ENCODE measurements at places on chromosomes 4 and X.

GRCh38 chrX:40268188-40268520 lies 170.4 kb upstream of the BCOR start:
- no peak for DNase-seq

GRCh38 chrX:6980981-6981380 lies 166.5 kb upstream of the STS start:
- DNase-seq, result no peak

- DNase-seq, result no peak
Observed at GRCh38 chr4:57333684-57334083, 223.5 kb upstream of the IGFBP7 start.

- DNase-seq, result no peak
Observed at GRCh38 chrX:101395789-101396188, 5.0 kb downstream of the RPL36A start.

DNA sequence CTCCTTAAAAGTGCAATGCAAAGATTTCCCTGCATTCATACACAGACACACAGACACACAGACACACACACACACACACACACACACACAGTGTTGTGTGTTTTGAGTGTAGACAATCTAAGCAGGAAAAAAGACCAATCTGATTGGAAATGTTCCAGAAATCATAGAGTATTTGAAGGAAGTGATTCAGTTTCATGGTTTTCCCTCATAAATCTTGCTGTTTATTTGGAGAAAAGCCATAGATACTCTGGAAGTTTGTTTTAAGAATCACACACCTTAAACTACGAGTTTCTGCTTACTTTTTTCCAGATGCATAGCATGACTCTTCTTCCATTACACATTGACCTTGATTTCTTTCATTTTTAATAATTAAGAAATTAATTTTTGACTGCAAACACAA lies 298.5 kb upstream of the BMP3 start:
- no peak for DNase-seq

DNA sequence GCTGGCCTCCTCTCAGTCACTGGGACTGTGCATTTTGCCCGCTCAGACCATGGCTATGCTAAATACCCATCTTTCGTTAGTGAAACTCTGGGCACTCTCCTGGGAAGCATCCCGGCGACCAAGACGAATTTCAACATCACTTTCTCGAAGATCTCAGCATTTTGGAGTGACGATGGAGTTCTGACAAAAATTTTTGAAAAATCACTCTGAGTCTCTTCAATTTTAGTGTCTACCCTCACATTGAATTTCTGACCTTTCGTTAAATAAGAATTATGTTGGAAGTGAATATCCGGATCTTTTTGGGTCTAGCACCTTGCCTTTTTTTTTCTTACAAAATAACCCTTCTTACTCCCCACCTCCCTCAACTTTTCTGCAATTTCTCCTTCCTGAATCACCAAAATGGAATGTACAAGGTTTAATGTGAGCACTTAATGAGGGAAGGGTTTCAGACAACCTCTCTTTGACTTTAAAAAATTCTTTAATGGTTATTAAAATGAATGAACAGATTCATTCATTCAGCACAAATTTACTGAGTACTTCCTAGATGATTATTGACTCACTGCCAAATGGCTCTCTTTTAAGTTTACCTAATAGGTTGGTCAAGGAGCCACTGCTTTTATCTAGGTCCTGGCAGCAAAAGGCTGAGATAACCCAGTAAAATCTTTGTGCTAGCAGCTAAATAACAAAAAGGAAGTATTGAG lies 746 bp upstream of the AADAT start:
- no peak for DNase-seq

DNA sequence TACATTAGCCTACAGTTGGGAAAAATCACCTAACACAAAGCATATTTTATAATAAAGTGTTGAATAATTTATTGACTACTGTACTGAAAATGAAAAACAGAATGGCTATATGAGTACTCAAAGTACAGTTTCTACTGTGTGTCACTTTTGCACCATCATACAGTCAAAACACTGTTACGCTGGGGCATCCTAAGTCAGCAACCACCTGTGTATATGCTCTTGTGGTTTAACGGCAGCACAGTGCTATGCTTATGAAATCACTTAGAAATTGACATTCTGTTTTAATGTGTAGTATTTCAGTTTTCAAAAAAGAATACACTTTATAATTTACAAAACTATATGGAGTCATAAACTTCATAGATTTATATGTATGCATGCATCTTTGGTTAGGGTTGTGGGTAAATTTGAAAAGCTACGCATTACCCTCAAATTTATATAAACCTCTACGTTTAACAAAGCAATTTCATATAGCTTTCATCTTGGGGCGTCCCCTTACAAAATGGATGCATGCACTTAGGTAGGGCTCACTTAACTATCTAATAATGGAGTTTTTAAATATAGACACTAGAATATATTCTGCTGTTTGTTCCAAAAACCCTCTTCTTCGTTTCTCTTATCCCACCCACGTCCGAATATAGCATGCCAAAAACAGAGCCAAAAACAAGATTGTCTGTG lies 690 bp upstream of the NEIL3 start:
- DNase-seq, result no peak

GRCh38 chr4:79495447-79495846 lies 87.4 kb upstream of the GK2 start:
- DNase-seq, result no peak

Data from T-helper 17 cell (primary cell).